ENCODE measurements at places on chromosomes 1 and 21. TPM values are rescaled to one million over a fixed set of nuclear protein-coding genes. Genes with fewer than 3 reads are reported as not detected.

- DNase-seq = no peak
Observed at GRCh38 chr1:40423264-40423642, 27.0 kb upstream of the ZFP69B start.

DNA sequence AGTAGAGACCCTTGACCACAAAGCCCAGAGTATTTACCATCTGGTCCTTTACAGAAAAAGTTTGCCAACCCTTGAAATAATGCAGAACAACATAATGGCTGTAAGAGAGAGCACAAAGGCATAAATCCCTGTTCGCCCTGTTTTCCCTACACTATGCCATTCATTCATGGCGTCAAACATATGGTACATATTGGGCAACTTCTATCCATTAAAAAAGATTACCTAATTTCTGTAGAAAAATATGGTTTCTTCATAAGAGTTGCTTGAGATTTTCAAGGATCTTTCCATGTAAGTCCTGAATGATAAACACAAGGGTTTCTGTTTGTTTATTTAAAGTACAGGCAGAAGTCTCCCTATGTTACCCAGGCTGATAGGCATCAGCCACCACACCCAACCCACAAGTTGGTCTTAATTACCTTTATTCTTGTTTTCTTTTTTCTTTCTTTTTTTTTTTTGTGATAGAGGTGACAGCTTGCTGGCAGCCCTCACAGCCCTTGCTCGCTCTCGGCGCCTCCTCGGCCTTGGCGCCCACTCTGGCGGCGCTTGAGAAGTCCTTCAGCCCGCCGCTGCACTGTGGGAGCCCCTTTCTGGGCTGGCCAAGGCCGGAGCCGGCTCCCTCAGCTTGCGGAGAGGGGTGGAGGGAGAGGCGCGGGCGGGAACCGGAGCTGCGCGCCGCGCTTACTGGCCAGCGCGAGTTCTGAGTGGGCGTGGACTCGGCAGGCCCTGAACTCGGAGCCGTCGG lies 68.3 kb upstream of the NR5A2 start:
- DNase-seq = no peak

- no peak for DNase-seq
Observed at GRCh38 chr1:244326757-244327156, 125.0 kb downstream of the ADSS2 start.

GRCh38 chr1:28066393-28067154 lies 21.8 kb downstream of the EYA3 start:
- no peak for DNase-seq

The NPPB gene
- total RNA-seq = not detected
